ENCODE measurements at places on chromosomes 3 and 15.

GRCh38 chr15:100078511-100079220, 263.1 kb downstream of the ADAMTS17 start:
- no peak for DNase-seq

DNA sequence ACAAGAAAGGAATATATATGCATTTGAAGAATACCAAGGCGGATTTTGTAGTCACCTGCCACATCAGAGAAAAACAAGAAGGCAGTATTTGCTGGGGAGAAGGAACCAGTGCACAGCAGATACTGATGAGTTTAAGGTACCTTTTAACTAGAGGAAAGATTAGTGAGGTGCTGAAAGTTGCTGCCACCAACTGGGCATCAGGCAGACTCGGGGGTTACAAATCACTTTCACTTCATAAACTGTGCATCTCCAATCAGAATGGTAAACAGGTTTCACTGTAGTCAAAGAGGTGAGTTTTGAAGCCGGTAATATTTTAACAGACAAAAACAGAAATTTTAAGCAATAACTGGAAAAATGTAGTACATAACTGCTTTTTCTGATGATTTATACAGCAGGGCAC, 4.1 kb downstream of the FBN1 start:
- no peak for DNase-seq

- DNase-seq = no peak
These were observed 11.8 kb downstream of the VILL start for GRCh38 chr3:38002291-38002876.

GRCh38 chr15:40454904-40455391, 14.2 kb downstream of the BAHD1 start:
- DNase-seq = peak; percentile 58

DNA sequence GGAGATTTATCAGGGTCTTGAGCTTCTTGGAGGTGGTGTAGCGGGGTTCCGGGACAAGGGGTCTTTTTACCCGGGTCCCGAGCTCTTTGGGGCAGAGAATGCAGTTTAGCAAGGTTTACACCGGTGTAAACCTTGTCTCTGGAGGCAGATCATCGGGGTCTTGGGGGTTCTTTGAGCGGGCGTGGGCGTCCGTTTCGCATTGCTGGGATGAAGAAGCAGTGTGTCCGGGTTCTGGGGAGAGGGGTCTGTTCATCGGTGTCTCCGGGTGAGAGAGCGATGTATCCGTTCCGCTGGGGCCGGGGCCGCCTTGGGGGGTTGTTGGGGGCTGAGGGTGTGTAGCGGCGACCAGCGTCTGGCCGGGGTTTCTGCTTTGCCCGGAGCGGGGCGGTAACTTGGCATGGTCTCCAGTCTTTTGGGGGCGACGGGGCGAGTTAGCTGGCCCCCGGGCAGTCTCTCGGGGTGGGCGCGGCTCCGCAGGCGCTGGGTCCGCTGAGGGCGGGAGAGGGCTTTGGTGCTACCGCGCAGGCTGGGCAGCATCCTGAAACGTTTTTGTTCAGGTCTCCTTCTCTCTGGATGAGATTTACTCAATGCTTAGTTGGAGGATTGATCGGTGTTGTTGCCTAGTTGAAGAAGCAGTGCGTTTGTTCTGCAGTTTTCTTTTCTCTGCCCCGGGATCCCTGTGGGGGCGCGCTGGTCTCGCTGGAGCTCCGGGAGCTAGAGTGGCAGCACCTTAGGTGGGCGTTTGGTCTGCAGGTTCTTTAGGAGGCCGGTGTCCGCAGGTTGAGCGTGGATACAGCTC, 843 bp downstream of the GLCE start:
- DNase-seq = peak; percentile 42

- no peak for DNase-seq
These were observed 126.7 kb downstream of the SERPINI1 start for GRCh38 chr3:167862104-167862730.

DNA sequence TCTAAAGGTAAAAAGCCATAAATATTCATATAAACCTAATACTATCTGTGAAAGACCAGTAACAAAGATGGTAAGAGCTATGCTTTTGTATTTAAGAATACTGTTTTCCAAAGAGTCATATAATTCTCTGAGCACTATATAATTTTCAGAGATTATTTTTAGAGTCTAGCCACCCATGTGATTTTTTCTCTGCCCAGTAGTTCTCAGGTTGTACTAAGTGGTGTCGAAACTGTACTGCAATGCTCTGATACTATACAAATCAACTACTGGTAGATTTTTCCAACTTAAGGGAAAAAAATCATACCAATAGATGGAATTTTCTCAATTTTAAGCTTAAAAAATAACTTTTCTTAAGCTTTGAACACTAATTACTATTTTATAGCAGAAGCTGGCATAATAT, 104.8 kb downstream of the MYO5A start:
- no peak for DNase-seq

DNA sequence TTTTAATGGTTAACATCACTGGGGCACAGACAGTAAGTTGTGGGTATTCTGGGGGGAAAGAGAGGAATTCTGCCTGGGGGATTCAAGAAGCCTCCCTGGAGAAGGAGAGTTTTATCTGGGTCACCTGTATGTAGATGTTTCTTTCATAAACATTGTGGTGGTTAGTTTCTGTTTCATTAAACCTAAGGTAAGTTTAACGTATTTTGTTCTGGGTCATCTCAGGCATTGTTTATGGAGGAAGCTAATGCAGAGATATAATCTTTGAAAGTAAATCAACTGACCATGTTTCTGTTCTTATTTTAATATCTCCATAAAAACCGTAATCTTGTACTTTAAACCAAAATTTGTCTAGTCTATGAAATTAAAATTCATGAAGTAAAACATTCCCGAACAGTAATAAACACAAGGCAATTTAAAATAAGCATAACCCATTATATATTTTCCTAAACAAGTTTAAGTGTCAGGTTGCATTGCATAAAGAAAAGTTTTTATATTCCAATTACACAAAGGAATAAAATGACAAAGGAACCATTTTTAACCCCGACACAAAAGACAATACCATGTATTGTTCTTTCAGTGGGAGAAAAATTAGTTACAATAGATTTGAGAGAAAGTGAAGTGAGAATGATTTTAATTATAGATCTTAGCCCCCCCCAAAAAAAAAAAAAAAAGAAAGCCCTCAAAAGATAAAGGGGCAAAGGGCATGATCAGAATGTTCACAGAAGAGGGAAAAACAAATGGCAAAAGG, 274.6 kb upstream of the TBL1XR1 start:
- no peak for DNase-seq

GRCh38 chr3:100525753-100526612, 33.6 kb downstream of the TMEM45A start:
- DNase-seq = no peak

- DNase-seq = peak; percentile 42
These were observed 427.5 kb upstream of the TBL1XR1 start for GRCh38 chr3:177624528-177625495.

- no peak for DNase-seq
These were observed 15.4 kb upstream of the AADAC start for GRCh38 chr3:151798466-151798865.

GRCh38 chr3:177899275-177900067, 636.8 kb upstream of the KCNMB2 start:
- no peak for DNase-seq

GRCh38 chr3:41580274-41580959, 381.1 kb downstream of the CTNNB1 start:
- no peak for DNase-seq

GRCh38 chr15:89749054-89749453, 2.0 kb downstream of the MESP1 start:
- DNase-seq = no peak

DNA sequence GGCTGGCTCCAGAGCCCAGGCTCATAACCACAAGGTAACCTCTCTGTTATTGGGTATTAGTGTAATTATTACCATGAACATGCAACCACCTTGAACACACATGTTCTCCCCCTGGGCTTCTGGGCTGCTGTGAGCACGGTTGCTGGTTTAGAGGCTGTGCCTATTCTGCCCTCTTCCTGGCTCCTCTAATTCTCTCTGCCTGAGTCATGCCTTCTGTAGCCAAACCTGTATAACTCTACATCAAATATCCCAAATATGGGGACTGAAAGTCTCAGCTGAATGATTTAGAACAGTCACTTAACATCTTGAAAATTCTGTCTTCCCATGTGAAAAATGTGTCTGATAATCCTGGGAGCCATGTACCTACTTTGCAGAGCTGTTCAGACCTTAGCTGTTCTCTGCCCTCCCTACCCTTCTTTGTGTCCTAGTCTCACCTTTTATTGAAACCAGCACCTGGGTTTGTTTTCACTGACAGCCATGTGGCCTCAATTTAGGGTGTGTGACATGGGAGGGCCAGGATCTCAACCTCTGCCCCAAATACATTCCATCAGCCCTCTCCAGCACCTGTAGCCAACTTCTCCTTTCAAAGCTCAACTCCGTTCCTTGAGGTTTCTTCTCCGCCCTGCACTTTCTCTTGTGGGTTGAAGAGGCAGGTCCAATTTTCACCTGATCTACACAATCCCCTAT, 60.7 kb downstream of the PDZRN3 start:
- no peak for DNase-seq

GRCh38 chr3:196670339-196670738, 30.8 kb downstream of the NRROS start:
- DNase-seq = no peak

- DNase-seq = no peak
These were observed 80.5 kb upstream of the SETMAR start for GRCh38 chr3:4222574-4223175.

DNA sequence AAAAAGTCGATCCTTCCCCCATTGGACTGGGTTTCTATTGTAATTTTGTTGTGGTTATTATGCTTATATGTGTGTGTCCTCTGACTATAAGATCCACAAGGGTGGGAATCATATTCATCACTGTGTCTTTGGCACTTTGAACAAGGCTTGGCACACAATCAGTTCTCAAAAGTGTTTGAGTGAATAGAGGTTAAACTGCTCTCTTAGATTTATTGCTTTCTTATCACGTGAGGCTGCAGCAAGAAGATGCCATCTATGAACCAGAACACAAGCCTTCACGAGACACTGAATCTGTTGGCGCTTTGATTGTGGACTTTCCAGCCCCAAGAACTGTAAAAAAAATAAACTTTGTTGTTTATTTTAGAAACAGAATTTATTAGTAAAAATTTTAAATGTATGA, 295.0 kb upstream of the MDFIC2 start:
- DNase-seq = no peak

DNA sequence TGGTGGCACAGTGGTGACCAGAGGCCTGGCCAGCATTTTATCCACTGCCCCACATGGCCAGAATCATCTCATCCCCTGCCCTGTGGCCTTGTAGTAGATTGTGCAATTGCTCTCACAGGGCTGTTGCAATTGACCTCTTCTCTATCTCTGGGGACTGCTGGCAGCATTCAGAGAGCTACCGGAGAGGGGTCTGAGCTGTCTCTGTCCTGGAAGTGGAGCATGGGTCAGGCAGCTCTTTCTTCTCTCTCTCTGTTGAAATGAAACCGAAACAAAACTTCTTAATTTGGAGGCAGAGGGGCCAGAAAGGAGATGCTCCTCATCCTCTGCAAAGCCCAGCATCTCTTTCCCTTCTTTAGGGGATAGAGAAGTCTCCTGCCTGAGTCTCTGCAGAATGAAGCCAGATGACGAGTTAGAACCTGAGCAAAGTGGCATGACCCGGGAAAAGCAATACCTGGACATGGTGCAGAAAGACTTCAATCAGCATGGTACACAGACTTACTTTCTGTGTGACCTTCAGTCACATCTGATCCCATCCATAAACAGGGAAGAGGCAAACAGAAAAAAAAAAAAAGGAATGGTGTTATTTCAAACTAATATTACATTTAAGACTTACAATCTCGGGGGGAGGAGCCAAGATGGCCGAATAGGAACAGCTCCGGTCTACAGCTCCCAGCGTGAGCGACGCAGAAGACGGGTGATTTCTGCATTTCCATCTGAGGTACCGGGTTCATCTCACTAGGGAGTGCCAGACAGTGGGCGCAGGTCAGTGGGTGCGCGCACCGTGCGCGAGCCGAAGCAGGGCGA, 144.5 kb upstream of the BCL6 start:
- no peak for DNase-seq

DNA sequence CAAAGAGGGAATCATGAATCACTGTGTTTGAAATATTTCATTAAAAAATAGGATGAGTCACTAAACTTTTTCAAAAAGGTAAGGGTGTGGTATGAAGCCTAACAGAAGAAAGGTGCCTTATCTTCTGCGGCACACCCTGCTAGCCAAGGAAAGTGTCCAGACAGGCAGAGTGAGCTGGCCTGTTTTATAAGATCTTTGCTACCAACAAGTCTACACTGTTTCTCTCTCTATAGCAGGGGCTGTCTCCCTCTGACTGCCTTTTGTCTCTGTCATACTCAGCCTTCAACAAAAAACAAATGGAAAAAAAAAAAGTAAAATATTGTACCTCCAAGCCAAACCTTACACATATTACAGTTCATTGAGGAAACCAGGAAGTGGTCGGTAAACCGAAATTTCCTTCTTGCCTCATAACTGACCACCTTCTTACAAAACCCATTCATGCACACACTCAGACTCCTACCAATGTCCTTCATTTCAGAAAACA, 9.1 kb downstream of the ZDHHC3 start:
- DNase-seq = no peak

GRCh38 chr3:41234823-41235721, 35.8 kb downstream of the CTNNB1 start:
- DNase-seq = no peak

DNA sequence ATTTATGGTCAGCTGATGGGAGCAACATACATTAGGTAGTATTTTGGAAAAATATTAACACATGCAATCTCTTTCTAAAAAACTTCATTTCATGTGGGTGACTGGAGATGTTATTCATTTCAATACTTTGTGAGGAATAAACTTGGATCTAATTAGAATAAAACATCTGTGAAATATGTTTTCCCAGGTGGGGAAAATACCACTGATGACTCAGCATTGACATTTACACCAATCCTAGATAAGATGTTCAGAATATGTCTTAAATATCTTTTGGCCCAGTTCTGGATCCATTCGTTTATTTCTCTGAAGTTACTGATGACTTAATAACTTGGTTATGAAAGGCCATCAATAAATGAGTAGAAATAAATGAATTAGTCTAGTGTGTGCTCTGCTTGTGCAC, 247.6 kb downstream of the CHST2 start:
- no peak for DNase-seq

GRCh38 chr3:43632269-43632733, 10.5 kb upstream of the ANO10 start:
- no peak for DNase-seq

GRCh38 chr15:23118208-23118607, 18.4 kb downstream of the GOLGA6L1 start:
- no peak for DNase-seq

DNA sequence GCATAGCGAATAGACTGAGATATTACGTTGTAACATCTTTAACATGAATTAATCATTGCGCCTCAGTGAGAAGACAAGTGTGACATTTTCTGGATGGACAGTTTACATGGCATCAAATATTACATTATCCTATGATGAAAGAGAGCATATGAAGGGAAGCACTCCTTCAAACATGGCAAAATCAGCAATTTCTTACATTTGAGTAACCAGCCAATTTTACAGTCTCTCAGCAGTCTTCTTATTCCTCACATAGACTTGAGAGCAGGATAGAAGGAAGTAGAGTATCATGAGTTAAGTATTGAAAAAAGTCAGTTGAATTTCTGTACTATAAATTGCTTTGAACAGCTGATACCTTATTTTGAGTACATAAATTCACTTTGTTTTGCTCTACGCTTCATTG, 38.9 kb downstream of the FANCI start:
- no peak for DNase-seq

- no peak for DNase-seq
These were observed 48.5 kb upstream of the CCDC174 start for GRCh38 chr3:14602804-14603644.

GRCh38 chr3:149792452-149793270, at the start of gene ANKUB1:
TSS of gene ANKUB1 (minus strand) at chr3:149792554. CDS start at chr3:149792366, 188 bp downstream.
- no peak for DNase-seq

- no peak for DNase-seq
These were observed 286.9 kb upstream of the TBL1XR1 start for GRCh38 chr3:177484206-177484605.

GRCh38 chr15:101456057-101456739, 33.3 kb downstream of the PCSK6 start:
- DNase-seq = no peak

All from activated CD4-positive, alpha-beta T cell treated with anti-CD3 and anti-CD28 coated beads for 36 hours (primary cell).